ENCODE measurements at places on chromosomes 4 and X.

DNA sequence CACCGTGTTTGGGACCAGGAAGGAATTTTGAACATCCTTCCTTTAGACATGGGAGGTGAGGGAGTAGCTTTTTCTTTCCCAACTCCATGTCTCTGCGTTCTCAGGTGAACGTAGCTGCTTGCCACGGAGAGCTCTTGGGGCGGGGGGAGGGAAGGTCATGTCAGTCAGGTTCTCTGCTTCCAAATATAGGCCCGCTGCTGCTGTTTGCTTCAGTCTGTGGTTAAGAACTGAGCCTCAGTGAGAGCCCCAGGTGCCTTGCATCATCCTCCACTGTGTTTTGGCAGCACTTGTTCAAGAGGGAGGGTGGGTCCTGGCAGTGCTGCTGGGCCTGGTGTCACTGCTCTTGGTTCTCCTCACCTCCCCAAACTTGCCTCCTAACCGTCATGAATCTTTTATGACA is 46.5 kb downstream of the HADH start:
- no peak for DNase-seq

DNA sequence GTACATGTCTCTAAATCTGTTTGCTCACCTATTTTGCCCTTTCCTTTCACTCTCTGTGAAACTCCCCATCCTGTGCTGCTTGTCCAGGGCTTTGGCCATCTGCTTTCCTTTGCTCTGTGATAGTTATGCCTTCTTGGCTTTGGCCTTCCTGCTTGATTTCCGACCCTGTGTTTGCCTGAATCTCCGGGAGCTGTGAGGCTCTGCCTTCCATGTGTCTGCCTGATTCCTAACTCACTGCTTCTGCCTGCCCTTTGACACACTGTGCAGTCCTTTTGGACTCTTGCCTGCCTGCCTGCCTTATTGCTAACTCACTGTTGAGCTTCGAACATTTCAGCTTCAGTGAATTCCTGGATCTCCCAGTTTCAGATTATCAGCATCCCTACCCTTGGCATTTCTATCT is 143.1 kb downstream of the C4orf33 start:
- DNase-seq = no peak

DNA sequence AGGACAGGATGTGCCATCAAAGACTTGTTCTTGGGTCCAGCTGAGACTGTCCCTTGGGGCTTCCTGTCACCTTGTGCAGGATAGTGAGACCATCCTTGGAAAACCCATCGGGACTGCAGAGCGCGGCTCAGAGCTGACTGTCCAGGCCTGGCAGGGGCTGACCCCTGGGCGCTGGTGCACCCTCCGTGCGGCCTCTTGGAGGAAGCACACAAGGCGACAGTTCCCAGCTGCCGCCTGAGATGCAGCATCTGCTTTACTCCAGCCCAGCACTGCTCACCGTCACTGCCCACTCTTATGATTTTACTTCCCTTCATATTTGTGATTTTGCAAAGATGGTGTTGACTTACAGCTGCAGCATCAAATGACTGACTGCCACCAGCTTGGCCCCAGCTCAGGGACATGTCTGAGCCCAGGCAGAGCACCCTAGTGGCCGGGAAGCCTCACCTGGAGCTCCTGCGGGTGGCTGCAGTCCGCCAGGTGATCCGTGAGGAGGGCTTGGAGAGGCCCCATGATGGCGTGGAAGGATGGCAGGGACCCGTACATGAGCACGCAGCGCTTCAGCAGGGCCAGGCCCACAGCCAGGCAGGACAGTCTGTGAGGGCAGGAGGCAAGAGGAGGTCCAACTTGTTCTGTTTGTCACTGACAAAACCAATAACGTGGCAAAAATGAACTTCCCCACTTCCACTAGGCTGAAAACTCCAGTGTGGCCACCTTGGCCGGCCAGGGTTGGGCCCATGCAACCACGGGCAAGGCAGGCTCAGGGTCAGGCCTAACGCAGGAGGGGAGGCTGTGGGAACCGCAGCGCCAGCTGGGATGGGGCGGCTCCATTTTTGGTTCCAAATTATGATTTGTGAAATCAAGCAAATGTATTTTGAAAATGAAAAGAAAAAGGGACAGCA is 21.8 kb downstream of the NOP14 start:
- no peak for DNase-seq

GRCh38 chr4:184403384-184403781 is 71.0 kb downstream of the IRF2 start:
- DNase-seq = no peak

- no peak for DNase-seq
These were observed 29.6 kb upstream of the BBS12 start for GRCh38 chr4:122702939-122703338.

DNA sequence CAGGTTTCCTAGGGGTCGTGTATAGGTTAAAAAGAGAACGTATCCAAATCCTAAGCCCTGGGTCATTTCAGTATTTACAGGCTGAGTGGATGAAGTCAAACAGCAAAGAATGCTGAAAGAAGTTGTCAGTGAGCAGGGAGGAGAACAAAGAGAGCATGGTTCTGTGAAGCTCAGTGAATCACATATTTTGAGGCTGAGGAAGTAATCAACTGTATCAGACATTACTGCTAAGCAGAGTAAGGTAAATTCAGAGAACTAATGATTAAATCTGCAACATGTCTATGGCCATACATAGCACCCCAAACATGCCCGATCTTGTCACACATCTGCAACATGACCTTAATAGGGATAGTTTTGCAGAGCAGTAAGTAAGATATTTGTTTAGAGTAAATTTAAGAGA is 1130.3 kb downstream of the RAPGEF2 start:
- DNase-seq = no peak

DNA sequence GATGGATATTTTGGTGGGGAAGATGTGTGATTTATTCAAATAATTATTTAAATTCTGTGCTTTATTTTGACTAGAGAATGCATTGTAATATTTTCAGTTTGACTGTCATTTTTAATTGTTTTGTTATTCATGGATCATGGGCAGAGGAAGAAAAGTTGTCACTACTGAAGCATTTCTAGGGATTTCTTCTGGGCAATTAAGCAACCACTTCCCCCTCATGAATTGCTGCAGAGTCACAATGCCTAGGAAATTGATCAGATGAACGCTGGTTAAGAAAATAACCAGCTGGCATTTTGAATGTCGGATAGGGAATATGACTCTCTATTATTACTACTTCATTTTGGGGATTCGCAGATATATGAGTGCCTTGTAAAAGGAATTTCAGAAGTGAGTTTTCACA is 283.3 kb downstream of the IL15 start:
- DNase-seq = no peak

- no peak for DNase-seq
These were observed 56.9 kb downstream of the SERTM2 start for GRCh38 chrX:111568354-111568753.

Measured in left renal cortex interstitium (tissue), 4 donors.